Stimulated activated naive CD4-positive, alpha-beta T cell treated with Interleukin-2 at 50 U/mL for 16 hours (primary cell): ENCODE measurements at places on chromosomes 5 and 9.

- DNase-seq, result no peak
Observed at GRCh38 chr5:42522783-42523182, 99.5 kb downstream of the GHR start.

DNA sequence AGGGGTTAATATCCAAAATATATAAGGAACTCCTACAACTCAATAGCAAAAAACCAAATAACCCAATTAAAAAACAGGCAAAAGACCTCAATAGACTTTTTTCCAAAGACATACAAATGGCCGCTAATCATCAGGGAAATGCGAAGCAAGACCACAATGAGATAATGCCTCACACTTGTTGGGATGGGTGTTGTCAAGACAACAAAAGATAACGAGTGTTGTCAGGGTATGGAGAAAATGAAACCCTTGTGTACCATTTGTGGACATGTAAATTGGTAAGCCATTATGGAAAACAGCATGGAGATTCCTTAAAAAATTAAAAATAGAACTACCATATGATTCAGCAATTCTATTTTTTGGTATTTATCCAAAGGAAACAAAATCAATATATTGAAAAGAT is 620.2 kb downstream of the ACTL7B start:
- DNase-seq, result no peak

GRCh38 chr9:92265154-92265553 is 28.3 kb downstream of the IARS1 start:
- no peak for DNase-seq

DNA sequence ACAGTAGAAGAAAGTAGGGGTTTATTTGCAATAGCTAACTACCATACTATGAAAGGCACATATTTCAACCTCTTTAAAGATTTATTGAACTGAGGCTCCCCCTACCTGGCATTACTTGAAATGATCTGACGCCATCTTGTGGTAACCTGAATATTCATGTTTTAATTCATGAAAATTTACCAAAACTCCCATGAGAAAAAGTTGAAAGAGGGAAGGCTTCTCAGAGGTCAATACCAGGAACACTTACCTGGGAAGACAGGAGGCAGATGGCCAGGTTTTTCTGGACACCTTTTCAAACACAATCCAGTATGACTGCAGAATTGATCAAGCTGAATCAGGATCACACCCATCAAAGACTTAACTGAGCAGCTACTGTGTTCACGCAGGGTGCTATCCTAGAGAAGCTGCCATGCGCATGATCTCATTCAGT is 9.4 kb downstream of the PRELID2 start:
- DNase-seq, result no peak

DNA sequence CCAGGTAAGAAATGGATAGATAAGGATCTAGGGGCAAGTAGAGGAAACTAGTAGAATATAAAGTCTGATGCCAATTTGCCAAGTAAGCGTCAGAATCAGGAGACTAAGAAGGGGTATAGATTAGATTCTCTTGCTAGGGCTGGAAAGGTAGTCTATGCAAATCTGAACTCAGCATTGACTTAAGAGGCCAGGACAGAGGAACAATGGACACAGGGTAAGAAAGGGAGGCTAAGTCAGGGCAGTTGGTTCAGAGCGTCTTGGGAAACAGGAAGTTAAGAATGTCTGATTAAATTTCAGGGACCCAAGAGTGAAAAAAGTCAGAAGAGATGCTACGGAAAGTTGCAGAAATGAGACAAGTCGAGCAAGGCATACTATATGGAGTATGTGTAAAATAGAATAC is 263.2 kb upstream of the HAPLN1 start:
- no peak for DNase-seq

DNA sequence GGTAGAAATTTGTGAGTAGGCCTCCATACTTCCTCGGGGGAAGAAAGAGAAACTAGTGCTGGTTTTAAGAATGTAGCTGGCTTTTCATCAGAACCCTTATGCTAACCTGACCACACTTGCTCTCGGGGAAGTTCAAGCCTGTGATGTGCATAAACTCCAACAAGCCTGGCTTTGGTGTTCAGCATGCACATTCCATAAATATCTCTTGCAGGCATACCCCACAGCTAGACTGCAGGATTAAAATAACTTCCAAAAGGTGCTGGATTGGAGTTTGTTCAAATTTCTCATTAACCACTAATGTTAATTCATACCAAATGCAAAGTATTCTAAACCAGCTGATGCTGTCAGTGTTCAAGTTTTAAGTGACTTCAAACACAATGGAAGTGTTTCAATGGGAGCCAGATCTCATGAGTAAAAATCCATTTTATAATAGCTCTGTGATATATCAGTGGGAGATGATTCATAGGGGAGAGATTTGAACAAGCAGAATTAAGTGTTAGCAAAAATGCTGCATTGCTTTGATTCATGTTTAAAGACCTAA is 79.4 kb downstream of the NPR3 start:
- no peak for DNase-seq

DNA sequence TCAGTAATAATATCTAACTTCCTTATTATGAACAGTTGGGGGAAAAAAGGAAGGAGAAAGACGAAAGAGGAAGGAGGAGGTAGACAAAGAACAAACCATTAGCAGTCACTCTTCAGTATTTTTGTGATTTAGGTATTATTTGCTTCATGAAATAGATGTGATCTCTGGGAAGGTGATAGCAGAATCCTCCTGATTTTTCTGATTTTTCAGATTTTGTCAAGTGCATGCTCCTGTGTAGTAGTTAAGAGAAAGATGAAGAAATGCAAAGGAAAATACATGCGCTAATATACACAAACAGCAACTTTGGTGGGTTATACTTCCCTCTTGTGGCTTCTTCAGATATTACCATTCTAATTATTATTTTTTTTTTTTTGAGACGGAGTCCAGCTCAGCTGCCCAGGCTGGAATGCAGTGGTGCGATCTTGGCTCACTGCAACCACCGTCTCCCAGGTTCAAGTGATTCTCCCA is 31.6 kb downstream of the LMNB1 start:
- DNase-seq, result no peak

GRCh38 chr5:128538250-128539037 is 399 bp upstream of the FBN2 start:
- DNase-seq, result no peak

DNA sequence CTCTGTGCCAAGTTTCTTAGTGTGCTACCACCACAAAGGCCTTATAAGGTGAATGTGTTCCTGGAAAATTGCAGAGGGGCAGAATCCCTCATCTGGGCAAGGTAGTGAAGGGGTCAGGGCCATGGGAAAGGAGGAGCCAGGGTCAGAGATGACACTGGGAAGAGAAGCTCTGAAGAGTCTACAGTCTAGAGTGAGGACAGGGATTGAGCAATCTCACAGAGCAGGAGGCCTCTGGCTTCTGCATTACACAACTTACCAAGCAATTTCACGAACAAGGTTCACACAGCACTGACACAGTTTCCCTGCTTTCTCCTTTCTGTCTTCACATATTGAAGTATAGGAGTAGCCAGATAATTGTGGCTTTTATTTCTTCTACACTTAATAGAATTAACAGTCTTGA is 24.5 kb upstream of the IDNK start:
- no peak for DNase-seq

- DNase-seq, result no peak
Observed at GRCh38 chr5:119631660-119632059, 2.3 kb downstream of the FAM170A start.

DNA sequence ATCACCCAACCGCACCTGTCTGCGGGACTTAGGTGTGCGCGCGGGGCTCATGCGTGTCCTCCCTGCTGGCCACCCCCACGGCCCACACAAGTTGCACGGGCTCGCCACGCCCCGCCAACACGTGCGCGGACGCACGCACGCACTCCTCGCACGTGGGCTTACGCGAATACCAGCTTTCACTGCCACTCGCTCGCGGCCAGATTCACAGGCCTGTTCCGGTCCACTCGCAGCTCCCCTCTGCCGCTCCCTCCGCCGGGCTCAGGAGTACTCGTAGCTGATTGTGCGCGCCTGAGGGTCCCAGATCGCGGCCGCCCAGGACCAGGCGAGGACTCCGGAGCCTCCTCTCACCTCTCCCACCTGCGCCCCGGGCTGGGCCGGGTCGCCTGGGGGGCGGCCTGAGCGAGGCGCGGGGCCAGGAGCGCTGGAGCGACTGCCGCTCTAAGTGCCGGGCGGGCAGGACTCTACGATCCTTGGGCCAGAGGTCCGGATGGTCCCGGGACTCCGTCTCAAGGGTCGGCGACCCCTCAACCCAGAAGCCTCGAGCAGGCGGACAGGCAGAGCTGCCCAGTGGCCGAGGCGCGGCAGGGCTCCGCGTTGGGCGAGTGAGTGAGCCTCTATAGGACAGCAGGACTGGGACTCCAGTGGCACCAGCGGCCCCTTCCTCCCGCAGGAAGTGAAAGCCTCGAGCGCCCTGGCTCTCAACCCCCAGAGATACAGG is 3.4 kb downstream of the PCDHGC5 start:
- DNase-seq, result no peak

- no peak for DNase-seq
Observed at GRCh38 chr9:4579001-4579400, 83.1 kb upstream of the PLPP6 start.

DNA sequence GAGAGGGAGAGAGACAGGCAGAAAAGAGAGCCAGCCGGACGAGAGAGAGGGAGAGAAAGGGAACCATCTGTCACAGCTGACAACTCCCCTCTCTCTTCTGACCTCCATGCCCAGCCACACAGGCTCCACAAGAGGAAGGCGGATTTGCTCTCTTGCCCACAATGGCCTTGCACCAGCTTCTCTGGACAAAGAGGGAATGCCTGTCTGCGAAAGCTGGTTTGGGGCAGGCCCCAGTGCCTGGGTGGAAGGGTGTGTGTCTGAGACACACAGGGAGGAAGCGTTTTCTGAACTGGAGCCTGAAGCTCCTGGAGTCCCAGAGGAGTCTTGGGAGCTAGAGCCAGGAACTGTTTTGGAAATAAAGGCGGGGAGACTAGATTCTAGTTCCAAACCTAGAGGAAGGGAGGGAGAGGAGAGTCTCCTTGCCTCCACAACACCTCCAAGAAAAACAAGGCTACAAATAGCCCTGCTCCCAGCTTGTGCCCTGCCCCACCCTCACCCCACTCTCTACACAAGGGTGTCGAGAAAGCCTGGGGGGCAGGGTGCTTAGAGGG is 12.5 kb downstream of the C1QTNF2 start:
- no peak for DNase-seq

GRCh38 chr9:101026824-101027223 is 1.7 kb upstream of the PLPPR1 start:
- no peak for DNase-seq

DNA sequence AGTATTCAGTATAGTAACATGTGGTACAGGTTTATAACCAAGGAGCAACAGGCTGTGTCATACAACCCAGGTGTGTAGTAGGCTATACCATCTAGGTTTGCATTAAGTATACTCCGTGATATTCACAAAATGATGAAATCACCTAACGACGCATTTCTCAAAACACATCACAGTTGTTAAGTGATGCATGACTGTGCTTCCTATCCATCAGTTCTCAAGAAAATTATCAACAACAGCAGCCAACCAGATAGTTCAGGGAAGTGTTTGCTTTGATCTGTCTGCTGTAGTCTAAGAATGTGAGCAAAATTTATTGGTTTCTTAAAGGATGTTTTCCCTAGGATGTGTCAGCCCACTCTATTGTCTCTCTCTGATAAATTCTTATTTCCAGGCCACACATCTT is 7.4 kb downstream of the ZBTB26 start:
- DNase-seq, result no peak

- DNase-seq, result no peak
Observed at GRCh38 chr5:78328585-78329173, 31.7 kb upstream of the SCAMP1 start.

DNA sequence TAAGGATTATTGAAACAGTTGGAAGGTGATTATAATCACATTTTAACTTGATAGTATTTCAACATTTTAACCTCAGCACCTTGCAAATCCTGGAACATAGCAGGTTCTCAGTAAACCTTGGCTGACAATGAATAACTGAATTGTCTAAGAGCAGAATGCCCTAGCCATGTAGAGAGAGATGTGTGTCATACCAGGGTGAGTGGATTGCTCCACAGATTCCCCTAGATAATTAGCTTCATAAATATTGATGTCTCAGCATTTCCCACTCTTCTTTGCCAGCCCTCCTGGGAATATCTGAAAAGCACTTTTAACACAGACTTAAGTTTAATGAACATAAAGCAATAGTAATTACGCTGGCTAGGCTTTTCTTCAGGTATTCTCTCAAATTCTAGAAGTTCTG is 363.5 kb downstream of the MAN2A1 start:
- DNase-seq, result no peak

DNA sequence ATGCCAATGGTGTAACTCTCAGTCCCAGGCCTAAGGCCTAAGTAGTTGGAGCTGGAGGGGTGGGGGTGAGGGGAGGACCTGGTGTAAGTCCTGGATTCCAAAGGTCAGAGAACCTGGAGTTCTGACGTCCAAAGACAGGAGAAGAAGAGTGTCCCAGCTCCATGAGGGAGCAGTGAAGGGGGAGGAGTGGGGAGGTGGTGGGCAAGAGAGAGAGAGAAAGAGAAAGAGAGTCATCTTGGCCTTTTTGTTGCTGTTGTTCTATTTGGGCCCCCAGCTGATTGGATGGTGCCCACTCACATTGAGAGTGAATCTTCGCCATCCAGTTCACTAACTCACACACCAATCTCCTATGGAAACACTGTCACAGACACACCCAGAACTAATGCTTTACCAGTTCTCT is 198.9 kb downstream of the DAB2IP start:
- DNase-seq, result no peak

DNA sequence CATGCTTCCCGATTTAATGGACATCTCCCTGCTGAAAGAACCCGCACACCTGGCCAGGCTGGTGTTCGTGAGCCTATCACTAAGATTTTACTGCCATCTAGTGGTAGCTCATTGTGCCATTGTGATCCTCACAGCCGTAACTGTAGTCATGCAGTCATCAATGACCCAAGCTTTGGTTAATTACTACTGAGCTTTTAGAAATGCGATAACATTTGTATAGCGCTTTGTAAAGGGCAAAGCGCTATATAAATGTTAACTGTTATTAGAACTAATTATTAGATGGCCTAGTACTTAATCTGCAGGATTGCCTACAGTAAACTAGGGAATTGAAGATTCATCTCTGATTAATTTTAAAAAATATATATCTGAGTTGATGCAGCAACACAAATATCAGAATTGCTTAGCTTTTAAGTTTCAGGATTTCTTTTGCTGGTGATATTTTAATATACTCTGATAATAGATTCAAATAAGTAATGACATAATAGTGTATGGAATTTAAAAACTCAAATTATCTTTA is 90.2 kb downstream of the HACD4 start:
- DNase-seq, result peak; percentile 14

DNA sequence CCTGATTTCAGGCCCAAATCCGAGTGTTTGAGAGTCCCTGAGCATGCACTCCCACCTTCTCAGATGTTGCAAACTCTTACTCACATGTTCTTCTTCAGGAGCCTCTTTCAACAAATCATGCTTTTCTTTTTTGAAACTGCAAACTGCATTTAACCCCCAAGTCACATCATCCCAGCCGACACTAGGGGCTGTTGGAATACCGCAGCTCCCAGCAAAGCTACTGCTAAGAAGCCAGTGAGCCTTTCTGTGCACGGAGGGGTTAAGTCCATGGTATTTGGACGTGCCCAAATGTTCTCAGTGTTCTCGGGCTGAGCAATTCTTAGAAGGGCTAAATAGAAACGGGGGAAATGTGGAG is 282.9 kb downstream of the NFIB start:
- DNase-seq, result no peak

GRCh38 chr5:105836887-105837286 is 1833.8 kb downstream of the EFNA5 start:
- DNase-seq, result no peak

GRCh38 chr5:130066644-130067043 is 162.4 kb downstream of the CHSY3 start:
- DNase-seq, result no peak

- DNase-seq, result no peak
Observed at GRCh38 chr5:132184588-132184987, 43.1 kb downstream of the P4HA2 start.
